CD4-positive, alpha-beta T cell treated with Interleukin-15 for 1 hour (primary cell): ENCODE measurements at places on chromosomes 12 and 14.
A peak's percentile ranks its signal among the peaks of the same experiment; 100 is the strongest.

DNA sequence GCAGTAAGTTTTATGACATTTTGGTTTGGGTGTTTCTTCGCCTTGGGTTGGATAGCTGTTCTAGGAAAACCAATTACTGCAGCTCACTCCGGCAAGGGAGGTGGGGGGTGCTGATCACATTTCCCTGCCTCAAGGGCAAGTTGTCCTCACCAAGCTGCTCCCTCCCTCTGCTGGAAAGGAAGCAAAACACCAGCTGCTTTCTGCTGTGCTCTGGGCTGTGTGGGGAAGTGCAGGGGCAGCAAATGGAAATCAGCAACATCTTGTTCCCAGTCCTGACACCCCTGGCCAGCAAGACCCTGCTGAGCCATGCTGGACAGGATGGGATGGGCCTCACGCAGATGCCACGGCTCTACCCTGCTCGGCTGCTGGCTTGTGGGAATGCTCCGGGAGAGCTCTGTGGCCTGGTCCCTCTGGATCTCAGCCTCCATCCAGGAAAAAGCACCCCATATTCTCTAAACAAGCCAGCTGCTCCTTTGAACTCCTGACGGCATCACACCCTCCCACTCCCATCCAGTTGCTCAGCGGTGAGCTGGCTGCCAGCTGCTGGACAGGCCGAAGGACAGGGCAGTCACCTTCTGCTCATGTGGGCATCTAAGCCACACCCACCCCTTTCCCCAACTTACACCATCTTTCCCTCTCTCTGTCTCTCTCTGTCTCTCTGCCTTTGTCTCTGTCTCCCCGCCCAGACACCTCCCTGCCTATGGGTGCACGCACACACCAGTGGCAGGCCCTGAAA is 52.4 kb upstream of the EIF5 start:
- no peak for DNase-seq

GRCh38 chr12:40733871-40734270 is 41.6 kb downstream of the CNTN1 start:
- no peak for DNase-seq

- no peak for DNase-seq
These were observed 28.6 kb upstream of the NRXN3 start for GRCh38 chr14:78141590-78141989.

DNA sequence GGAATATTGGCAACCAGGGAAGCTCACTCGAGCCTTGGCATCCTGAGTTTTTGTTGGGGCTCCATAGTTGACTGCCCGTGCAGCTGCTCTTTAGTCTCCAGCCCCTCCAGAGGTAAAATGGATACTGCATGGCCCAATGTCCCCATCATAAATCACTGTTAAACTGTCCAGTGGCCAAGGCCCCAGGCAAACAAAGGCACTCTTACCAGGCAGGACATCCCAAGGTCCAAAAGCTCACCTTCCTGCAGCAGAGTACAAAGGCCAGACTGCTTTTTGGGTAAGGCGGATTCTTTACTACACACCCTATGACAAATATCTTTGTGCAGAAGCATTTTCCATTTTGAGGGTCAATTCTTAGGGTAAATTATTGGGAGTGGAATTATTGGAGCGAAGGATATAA is 81.1 kb downstream of the GPATCH2L start:
- DNase-seq: no peak

GRCh38 chr14:103973354-103973753 is 31.0 kb upstream of the RD3L start:
- DNase-seq: no peak

GRCh38 chr14:30312214-30312613 is 246.7 kb upstream of the G2E3 start:
- DNase-seq: no peak

DNA sequence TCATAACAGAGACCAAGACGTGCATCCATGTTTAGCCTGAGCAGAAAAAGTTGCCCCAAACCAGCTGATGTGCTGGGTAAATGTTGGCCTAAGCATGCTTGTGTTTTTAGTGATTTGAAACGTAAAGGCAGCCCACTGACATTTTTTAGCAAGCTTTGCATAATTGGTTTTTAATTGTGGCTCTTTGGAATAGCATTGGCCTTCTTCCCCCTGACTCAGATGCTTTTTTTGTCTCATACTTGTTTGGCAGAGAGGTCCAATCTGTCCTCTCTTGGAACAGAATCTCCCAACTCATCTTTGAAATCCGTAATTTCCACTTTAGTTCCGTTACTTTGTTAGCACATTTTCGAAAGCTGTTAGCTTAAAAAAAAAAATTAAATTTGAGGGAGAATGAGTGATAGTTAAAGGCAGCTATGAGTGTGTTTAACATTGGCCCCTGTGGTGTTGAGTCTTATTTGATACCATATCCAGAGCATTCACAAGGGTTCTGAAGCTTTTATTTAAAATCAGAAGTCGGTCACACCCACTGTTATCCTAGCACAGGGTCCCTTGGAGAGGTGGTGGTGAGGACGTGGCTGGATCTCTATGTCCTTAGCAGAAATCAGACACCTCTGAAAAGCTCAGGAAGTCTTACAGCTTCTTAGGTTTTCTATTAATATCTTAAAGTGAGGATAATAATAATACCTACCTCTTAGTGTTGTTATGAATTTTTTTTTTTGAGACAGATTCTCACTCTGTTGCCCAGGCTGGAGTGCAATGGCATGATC is 15.6 kb downstream of the JDP2 start:
- no peak for DNase-seq

GRCh38 chr12:11545484-11546330 is 103.8 kb upstream of the ETV6 start:
- peak; percentile 57 for DNase-seq

GRCh38 chr14:44736326-44736725 is 225.4 kb downstream of the KLHL28 start:
- DNase-seq: no peak

DNA sequence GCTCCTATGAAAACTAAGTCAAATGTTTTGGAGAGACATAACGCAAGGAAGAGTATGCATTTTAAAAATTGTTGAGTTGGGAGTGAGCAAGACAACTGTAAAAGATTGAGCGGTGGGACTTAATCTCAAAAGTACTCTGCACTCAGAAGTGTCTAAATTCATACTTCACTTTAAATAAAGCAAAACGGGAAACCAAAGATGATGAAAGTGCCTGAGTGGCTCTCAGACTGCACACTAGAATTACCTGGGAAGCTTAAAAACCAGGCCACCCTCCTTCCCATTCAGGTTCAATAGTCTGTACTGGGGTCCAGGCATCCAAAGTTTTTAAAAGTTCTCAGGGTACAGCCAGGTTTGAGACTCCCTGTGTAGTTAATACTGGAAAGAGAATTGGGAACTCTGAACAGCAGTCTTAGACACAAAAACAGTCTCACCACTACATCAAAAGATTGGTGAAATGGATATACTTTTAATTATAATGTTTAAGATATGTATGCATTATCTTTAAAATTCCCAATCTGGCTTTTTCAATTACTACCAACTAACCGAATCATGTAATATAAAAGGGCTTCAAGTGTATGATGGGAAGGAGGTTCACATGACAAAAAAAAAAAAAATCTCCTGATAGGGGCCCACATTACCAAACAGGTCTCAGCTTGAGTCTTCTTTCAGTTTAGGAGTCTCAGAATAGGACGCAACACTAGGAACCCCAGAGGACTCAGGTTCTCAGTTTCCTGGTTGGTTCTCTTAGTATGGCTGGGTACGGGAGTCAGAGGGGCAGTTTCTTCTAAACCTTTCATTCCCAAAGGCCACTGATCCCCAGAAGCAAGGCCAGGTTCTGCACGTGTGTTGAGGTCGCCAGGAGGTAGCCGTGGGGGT is 1.0 kb downstream of the HOMEZ start:
- DNase-seq: no peak

DNA sequence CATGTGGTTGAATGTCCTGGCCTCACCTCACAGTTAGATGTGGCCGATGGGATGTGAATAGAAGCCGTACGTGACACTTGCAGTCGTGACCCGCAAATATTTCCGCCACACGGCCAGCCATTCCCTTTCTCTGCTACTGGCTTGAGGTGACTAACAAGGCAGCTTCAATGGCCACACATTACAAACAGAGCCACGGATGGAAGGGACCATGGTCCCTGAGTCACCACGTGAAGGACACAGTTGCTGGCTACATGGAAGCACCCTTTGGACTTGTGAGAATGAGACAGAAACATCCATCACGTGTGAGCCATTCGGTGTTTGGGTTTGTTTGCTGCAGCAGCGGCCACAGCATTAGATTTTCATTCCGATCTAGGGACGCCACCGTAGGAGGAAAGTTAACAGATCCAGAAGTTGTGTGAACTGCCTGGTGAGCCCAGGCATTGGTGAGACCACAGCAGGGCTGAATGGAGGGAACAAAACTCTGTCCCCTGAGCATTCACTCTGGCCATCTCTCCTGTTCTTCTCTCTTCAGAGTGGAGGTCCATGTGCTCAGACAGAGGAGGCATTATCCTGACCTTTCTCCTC is 33.5 kb upstream of the ADGRD1 start:
- no peak for DNase-seq

GRCh38 chr12:59041241-59042121 is 121.2 kb upstream of the LRIG3 start:
- DNase-seq: no peak

GRCh38 chr12:85191-85666 is 18.7 kb downstream of the IQSEC3 start:
- DNase-seq: no peak

DNA sequence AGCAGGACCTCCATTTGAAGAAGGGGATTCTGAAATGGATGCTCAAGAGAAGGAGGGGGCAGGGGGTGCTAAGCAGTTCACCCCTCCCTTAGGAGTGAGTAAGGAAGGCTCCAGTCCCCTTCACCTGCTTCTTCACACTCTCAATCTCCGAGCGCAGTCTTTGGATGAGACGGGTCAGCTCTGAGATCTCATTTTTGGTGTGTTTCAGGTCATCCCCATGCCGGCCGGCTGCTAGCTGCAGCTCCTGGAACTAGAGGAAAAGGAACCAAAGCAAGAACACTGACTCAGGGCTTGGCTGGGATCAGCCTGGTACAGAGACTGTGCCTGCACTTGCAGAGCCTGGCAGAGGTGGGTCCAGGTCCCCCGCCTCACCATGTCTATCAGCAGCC is 7.3 kb downstream of the KRT73 start:
- DNase-seq: no peak

DNA sequence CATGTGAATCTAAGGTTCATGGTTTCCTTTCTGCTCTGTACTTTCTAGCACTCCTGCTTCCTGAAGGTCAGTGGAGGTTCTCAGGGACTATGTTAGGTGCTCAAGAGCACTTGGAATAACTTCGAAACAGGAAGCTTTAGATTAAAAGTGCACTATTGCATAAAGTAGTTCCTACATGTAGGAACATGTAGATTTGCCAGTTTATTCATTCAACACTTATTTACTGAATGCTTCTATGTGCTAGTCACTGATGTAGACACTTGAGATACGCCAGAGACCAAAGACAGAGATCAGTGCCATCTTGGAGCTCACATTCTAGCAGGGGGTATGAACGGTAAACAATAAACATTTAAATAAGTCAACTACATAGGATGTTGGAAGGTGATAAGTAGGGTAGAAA is 87.7 kb downstream of the DHRS2 start:
- no peak for DNase-seq

- peak; percentile 67 for DNase-seq
These were observed 879 bp downstream of the RAB3IP start for GRCh38 chr12:69739287-69740191.

GRCh38 chr14:102185360-102185759 is 45.7 kb downstream of the WDR20 start:
- DNase-seq: no peak

DNA sequence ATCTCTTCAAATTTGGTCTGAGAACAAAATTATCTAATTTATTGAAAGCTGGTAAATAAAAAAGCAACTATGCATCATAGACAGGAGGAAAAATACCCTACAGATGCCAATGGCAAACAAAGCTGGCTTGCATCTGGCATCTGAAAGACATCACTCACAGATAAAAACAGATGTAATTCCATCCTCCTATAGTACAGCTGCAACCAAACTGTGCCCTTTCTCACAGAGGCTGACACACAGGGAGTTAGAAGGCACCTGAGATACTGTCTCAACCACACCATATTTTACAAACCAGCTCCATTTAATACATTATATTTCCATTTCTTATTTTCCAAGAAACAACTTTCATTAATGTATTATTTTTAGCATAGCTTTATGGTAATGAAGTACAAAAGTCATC is 39.4 kb downstream of the DUSP16 start:
- no peak for DNase-seq

DNA sequence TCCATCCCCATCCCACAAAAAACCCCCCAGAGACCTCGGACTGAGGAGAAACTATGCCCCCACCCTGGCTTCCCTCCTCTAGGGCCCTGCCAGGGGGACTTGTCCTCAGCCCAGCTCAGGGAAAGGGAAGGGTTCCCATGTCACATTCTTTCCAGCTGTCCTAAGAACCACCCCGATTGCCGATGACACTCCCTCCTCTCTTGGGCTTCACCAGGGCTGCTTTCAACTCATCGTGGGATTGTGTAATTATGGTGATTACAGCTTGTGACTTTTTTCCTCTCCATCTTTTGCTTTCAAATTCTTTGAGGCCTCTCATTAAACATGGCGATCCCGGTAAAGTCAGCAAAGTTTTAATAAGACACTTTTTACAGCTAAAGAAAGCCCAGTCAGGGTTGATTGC is 344.0 kb downstream of the DPF3 start:
- no peak for DNase-seq

GRCh38 chr12:105595440-105595839 is 264.9 kb downstream of the C12orf75 start:
- DNase-seq: no peak

GRCh38 chr12:26196421-26196716 is 996 bp downstream of the SSPN start:
- no peak for DNase-seq

DNA sequence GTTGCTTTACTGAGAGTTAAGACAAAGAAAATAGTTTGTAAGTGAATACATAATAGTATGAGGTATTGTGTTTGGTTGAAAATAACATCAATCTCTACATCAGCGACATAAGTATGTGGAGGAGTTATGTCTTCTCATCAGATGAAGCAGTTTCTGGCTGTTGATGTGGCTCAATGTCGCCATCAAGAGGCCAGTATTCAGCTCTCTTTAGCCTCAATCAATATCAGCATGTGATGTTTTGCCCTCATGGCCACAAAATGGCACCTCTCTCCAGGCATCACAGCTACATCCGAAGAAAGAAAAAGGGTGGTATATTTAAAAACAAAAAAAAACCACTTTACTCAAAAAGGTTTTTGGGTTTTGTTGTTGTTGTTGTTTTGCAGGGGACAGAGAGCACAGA is 302.3 kb upstream of the TMEM132C start:
- no peak for DNase-seq

- no peak for DNase-seq
These were observed 156.5 kb upstream of the MYL2 start for GRCh38 chr12:111076611-111077451.

GRCh38 chr14:81324011-81324410 is 76.1 kb downstream of the STON2 start:
- DNase-seq: no peak

DNA sequence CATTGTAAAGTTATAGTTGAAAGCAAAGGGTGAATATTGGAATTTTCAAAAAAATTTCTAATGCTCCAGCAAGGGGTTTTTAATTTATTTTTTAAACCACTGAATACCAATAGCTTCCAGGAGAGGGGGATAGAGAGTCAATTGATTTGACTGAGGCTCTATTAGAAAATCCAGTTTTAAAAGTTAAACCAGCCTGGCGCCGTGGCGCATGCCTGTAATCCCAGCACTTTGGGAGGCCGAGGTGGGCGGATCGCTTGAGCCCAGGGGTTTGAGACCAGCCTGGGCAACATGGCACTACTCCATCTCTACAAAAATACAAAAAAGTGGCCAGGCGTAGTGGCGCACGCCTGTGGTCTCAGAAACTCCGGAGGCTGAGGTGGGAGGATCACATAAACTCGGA is 150.1 kb downstream of the SLC38A4 start:
- no peak for DNase-seq

- no peak for DNase-seq
These were observed 47.6 kb upstream of the OVCH1 start for GRCh38 chr12:29545102-29545467.
